ENCODE measurements at places on chromosomes 16 and 17. TPM values are rescaled to one million over a fixed set of nuclear protein-coding genes. Genes with fewer than 3 reads are reported as not detected.

DNA sequence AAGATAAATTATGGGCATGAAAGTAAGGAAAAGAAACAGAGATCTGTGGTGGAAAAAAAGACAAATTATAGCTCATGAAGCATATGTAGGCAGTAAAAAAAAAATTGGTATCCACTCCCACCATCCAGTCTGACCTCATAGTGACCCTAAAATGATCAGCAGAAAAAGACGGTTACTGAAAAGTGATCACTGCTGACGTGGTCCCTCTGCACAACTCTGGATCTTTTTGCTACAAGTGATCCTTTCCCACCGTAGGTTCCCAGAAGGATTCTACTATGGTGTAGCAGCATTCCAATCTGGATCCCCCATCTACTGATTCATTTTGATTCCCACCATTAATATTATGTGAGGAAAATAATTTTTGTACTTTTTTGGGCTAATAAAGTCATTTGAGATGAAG lies 10.9 kb upstream of the CHST6 start:
- no peaks in the 10 kb centered on the region for H3K36me3 ChIP-seq
- no peaks in the 10 kb centered on the region for H3K27me3 ChIP-seq
- no peak for DNase-seq
- H3K27ac ChIP-seq = no peak overlapping the region
- no peaks in the 10 kb centered on the region for H3K4me1 ChIP-seq

Gene TRPV3
- polyA plus RNA-seq = 0.28 TPM

GRCh38 chr16:23524886-23525285 lies 14.6 kb upstream of the GGA2 start:
- peaks cover 54% of the 10 kb centered on the region for H3K36me3 ChIP-seq
- DNase-seq = no peak
- H3K4me1 ChIP-seq = no peaks in the 10 kb centered on the region
- no peaks in the 10 kb centered on the region for H3K27me3 ChIP-seq
- H3K27ac ChIP-seq = no peak overlapping the region

- peaks cover 54% of the 10 kb centered on the region for H3K36me3 ChIP-seq
- no peak for DNase-seq
- H3K27me3 ChIP-seq = no peaks in the 10 kb centered on the region
- H3K4me3 ChIP-seq = no peak overlapping the region
- no peak overlapping the region for H3K27ac ChIP-seq
Measured at GRCh38 chr17:8148560-8148959, 3.6 kb downstream of the PER1 start.

Gene SLC5A2
- polyA plus RNA-seq = 0.58 TPM

GRCh38 chr17:62045109-62045508 lies 20.0 kb downstream of the MED13 start:
- H3K27me3 ChIP-seq = no peaks in the 10 kb centered on the region
- no peaks in the 10 kb centered on the region for H3K4me1 ChIP-seq
- DNase-seq = no peak
- peaks cover 72% of the 10 kb centered on the region for H3K36me3 ChIP-seq
- H3K27ac ChIP-seq = no peak overlapping the region
- no peak overlapping the region for H3K4me3 ChIP-seq

Gene HOXB2
- 1.9 TPM for polyA plus RNA-seq

Gene PRSS27
- 7.7 TPM for polyA plus RNA-seq

DNA sequence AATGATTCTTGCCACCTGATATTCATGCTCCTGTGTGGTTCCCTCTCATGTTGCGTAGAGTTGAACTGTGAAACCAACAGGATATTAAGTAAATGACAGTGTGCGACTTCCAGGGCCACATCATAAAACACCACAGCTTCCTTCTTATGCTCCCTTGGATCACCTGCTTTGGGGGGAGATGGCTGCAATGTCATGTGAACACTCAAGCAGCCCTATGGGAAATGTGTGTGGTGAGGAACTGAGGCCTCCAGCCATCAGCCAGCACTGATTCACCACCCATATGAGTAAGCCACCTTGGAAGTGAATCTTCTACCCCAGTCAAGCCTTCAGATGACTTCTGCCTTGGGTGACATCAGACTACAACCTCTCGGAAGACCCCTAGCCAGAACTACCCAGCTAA lies 427.5 kb downstream of the UTP18 start:
- no peaks in the 10 kb centered on the region for H3K27me3 ChIP-seq
- no peak for DNase-seq
- H3K27ac ChIP-seq = no peak overlapping the region
- H3K4me1 ChIP-seq = no peaks in the 10 kb centered on the region

DNA sequence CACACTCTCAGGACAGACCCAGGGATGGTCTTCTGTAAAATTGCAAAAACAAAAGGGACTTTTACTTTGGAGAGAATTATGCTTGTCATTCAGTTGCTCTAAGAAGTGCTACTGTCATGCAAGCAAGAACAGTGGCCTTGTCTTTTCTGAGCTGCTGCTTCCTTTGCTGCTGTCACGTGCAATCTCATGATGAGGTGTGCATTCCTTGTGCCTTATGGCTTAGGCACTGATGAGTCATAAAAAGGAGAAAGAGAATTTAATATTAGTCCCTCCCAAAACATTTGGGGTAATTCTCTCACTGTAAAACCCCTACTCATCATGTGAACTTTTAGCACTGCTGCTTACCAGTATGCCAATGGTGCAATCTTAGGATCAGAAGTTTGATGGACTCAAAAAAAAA lies 2051.3 kb downstream of the TP53TG3F start:
- H3K4me1 ChIP-seq = no peaks in the 10 kb centered on the region
- H3K27me3 ChIP-seq = no peaks in the 10 kb centered on the region
- no peak overlapping the region for H3K4me3 ChIP-seq
- no peak overlapping the region for H3K27ac ChIP-seq
- H3K36me3 ChIP-seq = no peaks in the 10 kb centered on the region

- peak within 1 kb of the TSS; percentile 84 for H3K27ac ChIP-seq
- peak within 1 kb of the TSS; percentile 90 for H3K4me3 ChIP-seq
- H3K36me3 ChIP-seq = peaks cover 8% of the 10 kb centered on the region
- peak; percentile 82 for DNase-seq
- H3K27me3 ChIP-seq = no peaks in the 10 kb centered on the region
- peaks cover 31% of the 10 kb centered on the region for H3K4me1 ChIP-seq
Measured at GRCh38 chr16:65121870-65122723, at the start of gene CDH11. Gene CDH11 (minus strand): TSS chr16:65122063. CDS start chr16:65004869, 117,194 bp downstream.

DNA sequence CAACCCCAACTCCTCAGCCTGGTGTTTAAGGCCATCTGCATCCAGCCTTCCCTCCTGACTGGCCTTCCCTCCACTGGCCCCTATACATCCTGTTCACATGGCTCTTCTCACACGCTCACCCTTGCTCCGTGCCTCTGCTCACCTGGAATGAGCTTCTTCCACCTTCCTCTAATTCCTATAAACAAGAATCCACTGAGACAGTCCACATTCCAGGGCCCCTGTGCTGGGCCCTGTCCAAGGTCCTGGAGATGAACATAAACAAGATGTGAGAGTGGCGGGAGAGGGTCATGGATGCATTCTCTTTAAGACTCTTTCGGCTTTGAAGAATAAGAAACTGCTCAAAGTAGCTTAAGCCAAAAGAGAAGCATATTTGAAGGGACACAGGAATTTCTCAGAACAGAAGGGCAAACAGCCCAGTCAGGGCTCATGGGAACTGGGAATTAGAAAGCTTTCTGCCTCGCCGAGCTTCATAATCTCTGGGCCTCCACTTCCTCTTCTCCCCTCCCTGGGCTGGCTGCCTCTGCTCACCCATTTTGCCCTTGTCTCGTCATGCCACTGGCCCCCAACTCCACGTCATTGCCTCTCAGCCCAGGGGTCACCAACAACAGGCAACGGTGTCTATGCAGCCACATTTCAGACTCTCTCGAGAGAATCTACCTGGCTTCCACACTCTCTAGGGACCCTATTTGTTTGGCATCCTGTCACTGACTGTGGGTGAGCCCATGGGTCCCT lies 13.5 kb downstream of the SPPL2C start:
- DNase-seq = no peak
- H3K27ac ChIP-seq = no peak overlapping the region
- H3K4me3 ChIP-seq = no peak overlapping the region
- H3K36me3 ChIP-seq = no peaks in the 10 kb centered on the region
- H3K4me1 ChIP-seq = peaks cover 12% of the 10 kb centered on the region

DNA sequence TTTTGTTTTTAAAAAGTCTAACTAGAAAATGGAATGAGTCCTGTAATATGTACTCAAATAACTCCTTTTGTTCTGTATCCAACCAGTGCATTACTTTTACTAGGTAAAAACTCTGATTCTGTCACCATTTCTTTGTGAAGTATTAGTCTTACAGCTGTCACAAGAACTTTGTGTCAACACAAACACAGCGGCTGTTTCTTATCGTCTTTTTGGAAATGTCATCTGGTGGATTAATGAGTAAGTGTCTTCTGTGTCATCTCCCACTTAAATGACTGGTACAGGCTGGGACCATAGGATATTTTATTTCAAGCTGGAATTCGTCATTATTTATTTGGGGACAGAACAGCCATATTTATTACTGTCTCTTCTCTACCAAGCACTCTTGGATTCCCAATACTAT lies 19.1 kb upstream of the ALDH3A2 start:
- no peak overlapping the region for H3K27ac ChIP-seq
- H3K4me1 ChIP-seq = no peaks in the 10 kb centered on the region
- no peak overlapping the region for H3K4me3 ChIP-seq
- no peaks in the 10 kb centered on the region for H3K36me3 ChIP-seq

All from SK-N-SH (cell line).